ENCODE measurements at places on chromosomes 6 and 20.
A peak's percentile ranks its signal among the peaks of the same experiment; 100 is the strongest.

- DNase-seq: no peak
Observed at GRCh38 chr6:54135665-54136369, 24.6 kb downstream of the MLIP start.

- DNase-seq: no peak
Observed at GRCh38 chr6:44203955-44204354, 12.8 kb upstream of the MYMX start.

DNA sequence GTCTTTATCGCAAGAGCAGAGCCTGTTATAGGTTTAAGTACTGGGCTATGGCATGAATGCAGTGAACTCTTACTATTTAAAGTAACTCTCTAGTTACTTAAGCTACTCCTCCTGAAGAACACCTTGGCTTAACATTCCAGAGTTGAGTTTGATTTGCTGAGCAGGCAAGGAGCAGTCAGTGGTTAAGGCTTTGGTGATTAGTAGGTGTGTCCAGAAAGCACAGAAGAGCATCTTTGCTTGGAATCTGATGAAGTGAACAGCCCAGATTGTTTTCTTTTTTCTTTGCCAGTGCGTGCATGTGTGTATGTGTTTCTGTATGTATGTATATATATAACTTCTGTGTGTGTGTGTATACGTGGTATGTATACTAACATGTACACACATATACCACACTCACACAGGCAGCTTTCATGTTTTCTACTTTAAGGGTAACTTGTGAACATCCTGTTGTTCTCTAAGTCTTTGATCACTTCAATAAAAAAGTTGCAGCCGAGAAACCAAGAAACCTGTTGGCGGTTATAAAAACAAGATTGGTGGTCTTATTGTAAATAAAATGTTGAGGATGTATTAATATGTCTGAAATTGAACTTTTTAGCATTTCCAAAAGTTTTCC lies 56.2 kb upstream of the TULP4 start:
- DNase-seq: no peak

- DNase-seq: peak; percentile 26
Observed at GRCh38 chr20:29326376-29327070, 1930.9 kb upstream of the DEFB115 start.

- no peak for DNase-seq
Observed at GRCh38 chr20:63158845-63159244, 57.1 kb downstream of the YTHDF1 start.

- no peak for DNase-seq
Observed at GRCh38 chr20:9331707-9332435, 182.5 kb upstream of the LAMP5 start.

DNA sequence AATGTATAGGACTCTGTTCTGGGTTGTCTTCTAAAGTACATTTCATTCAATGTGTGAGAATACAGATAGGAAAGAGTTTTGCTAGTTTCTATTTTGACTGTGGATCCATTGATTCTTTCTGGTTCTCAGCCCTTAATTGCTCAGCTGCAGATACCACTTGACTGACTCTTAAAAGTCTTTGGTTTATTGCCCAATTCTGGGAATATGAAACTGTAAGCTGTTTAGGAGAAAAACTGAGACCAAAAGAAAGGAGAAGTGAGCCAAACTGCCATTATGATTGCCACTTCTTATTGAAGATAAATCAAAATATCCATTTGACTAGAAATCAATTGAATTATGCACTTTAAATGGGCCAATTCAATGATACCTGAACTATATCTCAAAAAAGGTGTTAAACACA lies 211.4 kb downstream of the ESR1 start:
- no peak for DNase-seq

DNA sequence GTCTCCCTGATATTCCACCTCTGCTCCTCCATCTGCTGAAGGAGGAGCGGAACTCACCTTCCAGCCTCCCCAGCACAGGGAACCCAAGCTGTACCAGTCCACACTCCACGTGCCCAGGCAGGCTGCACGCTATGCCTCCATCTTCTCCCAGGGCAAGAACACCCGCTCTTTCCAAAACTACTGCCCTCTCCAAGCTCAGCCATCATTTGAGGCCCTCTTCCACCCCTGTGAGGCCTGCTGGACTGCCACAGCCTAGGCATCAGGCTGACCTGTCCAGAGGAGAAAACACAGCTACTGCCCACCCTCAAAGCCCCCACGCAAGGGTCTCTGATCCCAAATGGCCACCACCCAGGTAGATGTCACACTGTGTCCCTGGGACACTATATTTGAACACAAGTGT lies 99.9 kb downstream of the PRND start:
- DNase-seq: no peak

DNA sequence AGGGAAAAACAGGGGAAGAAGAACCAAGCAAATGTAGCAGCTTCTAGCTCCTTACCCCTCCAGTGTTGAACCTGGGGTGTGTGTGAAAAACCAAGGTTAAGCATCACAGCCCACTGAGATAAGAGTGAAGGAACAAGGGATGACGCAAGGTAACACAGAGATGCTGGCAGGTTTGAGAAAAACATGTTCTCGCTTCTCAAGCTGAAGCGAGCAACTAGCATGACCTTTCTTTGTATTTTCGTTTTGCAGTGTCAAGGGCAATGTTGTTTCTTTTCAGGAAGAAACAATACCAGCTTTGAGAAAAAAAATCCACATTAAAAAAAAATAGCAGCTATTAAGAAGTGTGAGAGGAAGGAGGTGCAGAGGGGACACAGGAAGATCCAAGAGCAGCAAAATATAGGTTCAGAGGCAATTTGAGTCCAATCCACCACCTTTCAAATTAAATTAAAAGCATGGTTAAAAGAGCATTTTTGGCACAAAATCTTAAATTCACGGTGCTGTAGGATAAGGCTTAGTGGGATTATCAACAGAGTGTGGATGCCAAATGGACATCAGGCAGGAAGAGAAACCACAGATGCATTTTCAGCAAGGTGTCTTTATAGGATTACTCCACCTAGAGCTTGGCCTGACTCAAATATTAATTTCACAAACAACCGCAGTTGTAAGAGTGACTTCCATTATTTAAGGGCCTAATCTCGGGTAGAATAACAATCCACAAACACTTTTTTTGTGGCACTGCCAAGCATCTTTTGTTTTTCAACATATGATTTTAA lies 70.9 kb downstream of the SYNE1 start:
- DNase-seq: no peak

DNA sequence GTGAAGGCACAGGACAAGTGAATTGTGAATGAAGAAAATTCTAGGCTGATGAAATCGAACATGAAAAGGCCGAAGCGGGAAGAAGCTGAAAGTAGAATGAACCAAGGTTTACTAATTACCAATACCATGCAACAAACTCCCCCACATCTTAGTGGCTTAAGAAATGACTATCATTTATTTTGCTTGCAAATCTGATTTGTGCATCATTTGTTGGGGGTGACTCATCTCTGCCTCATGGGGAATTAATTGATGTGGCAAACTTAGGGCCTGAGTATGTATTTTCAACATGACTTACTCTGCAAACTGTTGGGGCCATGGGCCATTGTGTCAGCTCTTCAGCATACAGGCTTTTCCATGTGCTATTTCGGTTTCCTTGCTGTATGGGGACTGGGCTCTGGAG lies 26.8 kb downstream of the PPP1R14C start:
- DNase-seq: no peak

DNA sequence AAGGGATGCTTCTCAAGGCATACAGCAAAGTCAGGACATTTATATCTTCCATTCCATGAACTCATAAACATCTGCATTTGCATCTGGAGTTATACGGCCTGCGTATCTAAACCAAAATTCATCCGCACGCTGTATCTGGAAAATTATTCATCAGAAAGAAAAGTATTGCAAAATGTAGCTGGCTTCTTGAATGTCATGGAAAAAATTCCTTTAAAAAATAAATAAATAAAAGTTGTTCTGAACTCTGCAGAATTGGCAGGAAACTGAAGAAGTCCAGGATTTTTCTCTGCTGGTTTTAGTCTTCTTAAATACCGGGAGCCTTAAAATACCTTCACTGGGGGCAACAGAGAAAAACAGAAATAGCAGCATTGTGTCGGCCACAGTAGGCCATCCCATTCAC lies 23.7 kb upstream of the FOXF2 start:
- no peak for DNase-seq

- DNase-seq: no peak
Observed at GRCh38 chr6:79045966-79046365, 32.1 kb downstream of the PHIP start.

- no peak for DNase-seq
Observed at GRCh38 chr6:38391626-38392579, 247.8 kb downstream of the BTBD9 start.

- DNase-seq: peak; percentile 38
Observed at GRCh38 chr6:47595785-47596184, 102.6 kb upstream of the ADGRF4 start.

DNA sequence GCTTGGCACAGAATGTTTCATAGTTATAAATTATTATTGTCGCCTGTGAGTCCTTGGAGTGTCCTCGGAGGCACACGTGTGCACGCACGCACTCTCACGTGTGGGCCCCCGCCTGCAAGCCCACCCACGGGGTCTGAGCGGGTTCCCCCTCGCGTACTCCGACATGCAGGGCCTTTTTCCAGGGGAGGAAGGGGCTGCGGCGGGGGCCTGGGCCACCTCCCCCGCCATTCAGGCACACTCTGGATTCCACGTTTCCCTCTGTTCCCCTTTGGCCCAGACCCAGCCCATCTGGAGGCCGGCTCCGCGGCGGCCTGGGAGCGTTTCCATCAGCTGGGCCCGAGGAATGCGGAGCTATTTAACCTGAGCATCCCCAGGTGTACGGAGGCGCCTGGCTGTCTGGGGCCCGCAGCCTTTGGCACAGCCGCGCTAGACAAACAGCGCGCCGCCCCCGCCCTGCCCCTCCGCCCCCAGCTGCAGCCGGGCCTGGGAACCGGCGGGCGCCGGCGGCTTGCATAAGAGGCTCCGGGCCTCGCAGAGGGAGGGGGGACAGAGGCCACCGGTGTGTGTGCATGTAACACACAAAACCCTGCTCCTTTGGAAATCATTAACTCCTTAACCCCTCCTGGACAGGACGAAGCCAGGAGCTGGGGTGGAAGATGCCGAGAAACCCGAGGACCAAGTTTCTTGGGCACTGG lies 3.3 kb downstream of the ID1 start:
- DNase-seq: peak; percentile 99

GRCh38 chr6:53436526-53437303 lies 88.0 kb upstream of the ELOVL5 start:
- no peak for DNase-seq

DNA sequence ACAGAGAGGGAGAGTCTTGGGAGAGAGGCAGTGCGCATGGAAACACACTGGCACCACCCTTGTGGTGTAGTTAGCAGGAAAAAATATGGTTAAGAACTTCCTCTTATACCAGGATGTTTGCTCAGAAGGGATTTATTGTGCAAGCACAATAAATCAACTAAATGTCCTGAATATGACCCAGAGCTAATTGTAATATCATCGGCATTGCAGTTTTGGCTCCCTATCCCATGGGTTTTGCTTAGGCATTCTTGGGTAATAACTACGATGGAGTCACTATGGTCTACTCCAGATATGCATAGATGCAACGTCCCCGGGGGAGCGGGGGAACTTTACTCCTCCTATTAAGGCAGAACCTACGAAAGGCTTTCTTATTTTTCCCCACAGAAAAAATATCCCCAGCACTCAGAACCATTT lies 751.6 kb downstream of the EYS start:
- no peak for DNase-seq

DNA sequence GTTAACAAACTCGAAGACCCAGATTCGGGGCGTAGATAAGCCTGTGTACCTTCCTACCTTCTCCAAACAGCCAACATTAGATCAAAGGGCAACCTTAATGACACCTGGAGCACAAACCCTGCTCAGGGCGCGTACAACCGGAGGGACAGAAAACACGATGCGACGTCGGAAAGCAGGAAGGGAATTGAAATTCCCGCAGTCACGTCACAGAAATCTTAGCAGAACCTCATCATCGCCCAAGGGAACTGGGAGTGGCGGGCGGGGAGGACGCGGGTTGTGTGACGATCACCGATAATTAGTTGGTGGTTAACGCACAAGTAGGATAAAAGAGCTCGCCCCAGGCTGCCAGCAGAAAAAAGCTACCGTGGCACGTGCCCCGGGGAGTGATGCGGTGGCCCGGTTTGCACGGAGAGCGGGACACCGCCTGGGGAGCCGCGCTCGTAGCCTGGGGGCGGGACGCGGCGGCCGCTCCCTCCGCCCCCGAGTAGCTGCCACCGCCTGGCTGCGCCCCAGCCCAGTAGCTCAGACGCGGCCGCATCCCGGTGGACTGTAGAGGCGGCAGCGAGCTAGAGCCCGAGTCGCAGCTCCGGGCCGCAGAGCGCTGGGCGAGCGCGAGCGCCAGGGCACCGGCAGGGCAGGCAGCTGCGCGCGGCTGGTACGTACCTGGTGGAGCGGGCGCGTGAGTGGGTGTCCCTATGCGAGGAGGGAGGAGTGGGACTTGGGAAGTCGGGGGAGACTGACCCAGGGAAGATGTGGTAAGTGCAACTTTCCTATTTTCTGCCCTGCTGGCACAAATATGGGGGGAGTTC lies at the start of gene PKIB:
Gene PKIB, plus strand, starts transcription at position 525 of the 809 bp plus-strand sequence. CDS start 107,390 bp downstream, outside the sequence.
- DNase-seq: peak; percentile 90

DNA sequence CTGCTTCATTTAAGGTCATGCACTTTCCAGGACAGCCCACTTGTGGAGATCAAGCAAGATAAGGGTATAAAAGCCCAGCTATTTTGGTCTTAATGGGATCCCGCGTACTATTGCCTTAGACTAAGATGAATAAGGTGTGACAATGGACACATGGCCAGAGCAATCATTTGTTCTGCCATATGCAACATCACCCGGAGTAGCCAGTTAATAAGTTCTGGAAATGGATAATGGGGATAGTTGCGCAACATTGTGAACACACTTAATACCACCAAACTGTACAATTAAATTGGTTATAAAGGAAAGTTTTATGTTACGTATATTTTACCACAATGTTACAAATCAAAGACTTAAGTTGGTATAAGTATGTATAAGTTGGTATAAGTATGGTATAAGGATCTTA lies 674.5 kb downstream of the HDGFL1 start:
- DNase-seq: no peak

DNA sequence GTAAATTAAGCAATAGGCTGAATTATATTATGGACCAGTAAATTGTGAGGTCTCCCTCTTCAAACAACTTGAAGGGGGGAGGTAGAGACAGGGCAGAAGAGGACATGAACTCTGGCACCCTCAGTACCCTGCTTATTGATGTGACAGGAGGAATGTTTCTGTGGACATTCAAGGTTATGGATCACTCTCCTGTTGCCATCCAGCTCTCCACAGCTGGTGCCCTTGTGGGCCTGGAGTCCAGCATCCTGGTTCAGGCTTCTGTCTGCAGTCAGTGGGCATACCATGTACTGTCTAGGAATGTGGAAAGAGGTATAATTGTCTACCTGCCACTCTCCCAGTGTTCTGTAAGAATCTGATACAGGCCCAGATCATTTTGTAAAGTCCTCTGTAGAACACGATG lies 55.6 kb downstream of the FAM120B start:
- no peak for DNase-seq

- peak; percentile 19 for DNase-seq
Observed at GRCh38 chr6:170087941-170088581, 202.8 kb downstream of the DLL1 start.
